Fibroblast of lung (primary cell): ENCODE measurements at places on chromosomes 5 and 9. TPM values are rescaled to one million over a fixed set of nuclear protein-coding genes. Genes with fewer than 3 reads are reported as not detected.

GRCh38 chr9:5577225-5577624 is 51.7 kb upstream of the RIC1 start:
- H3K27me3 ChIP-seq: no peaks in the 10 kb centered on the region
- no peak for DNase-seq
- no peak overlapping the region for H3K27ac ChIP-seq
- no peak overlapping the region for H3K4me3 ChIP-seq
- no peaks in the 10 kb centered on the region for H3K4me1 ChIP-seq
- H3K36me3 ChIP-seq: no peaks in the 10 kb centered on the region

DNA sequence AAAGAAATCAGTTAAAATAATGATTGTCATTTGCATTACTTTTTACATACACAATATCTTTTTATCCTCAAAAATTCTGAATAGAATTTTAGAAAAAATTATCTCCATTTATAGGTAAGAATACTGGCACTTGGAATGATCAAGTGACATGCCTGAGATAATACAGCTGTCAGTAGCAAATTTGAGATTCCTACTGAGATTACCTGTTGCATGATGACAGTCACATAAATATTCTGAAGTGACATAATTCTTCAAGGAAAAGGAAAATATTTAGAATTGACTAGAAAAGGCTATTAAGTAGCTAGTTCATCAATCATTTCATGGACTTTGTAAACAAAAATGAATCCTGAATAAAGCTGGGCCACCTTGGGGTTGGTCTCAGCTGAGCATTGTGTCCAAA is 15.2 kb upstream of the ENC1 start:
- H3K36me3 ChIP-seq: no peaks in the 10 kb centered on the region
- no peak overlapping the region for H3K27ac ChIP-seq
- no peaks in the 10 kb centered on the region for H3K4me1 ChIP-seq
- no peaks in the 10 kb centered on the region for H3K27me3 ChIP-seq

- H3K36me3 ChIP-seq: no peaks in the 10 kb centered on the region
- no peak for DNase-seq
- peaks cover 10% of the 10 kb centered on the region for H3K4me1 ChIP-seq
Observed at GRCh38 chr5:143251946-143252345, 151.5 kb downstream of the NR3C1 start.

DNA sequence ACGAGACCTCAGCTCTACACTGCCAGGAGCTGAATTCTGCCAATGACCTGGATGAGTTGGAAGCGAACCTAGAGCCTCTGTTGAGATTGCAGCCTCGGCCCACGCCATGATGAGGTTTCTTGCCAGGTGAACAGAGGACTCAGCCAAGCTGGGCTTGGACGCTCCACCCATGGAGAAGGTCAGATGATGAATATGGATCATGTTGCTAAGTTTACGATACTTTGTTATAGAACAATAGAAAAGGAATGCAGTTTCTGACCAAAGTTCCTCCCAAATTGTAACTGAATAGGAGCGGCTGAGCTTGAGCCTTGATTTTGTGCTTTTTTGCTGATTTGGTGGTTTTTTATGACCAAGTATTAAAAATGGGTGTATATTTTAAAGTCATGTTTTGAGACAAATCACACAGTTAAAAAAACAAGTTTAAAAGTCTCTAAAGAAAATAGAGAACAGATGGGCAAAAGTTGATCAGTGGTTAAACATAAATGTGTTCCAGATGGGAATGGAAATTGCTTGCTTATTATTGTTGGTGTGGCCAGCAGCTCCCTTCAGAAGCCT is 32.9 kb downstream of the ROPN1L start:
- no peaks in the 10 kb centered on the region for H3K27me3 ChIP-seq
- peaks cover 11% of the 10 kb centered on the region for H3K4me1 ChIP-seq
- DNase-seq: peak; percentile 82
- no peaks in the 10 kb centered on the region for H3K36me3 ChIP-seq

- H3K27ac ChIP-seq: no peak overlapping the region
- no peaks in the 10 kb centered on the region for H3K36me3 ChIP-seq
- no peaks in the 10 kb centered on the region for H3K27me3 ChIP-seq
- DNase-seq: peak; percentile 48
- H3K4me3 ChIP-seq: no peak overlapping the region
Observed at GRCh38 chr5:36444582-36445418, 143.1 kb upstream of the RANBP3L start.

DNA sequence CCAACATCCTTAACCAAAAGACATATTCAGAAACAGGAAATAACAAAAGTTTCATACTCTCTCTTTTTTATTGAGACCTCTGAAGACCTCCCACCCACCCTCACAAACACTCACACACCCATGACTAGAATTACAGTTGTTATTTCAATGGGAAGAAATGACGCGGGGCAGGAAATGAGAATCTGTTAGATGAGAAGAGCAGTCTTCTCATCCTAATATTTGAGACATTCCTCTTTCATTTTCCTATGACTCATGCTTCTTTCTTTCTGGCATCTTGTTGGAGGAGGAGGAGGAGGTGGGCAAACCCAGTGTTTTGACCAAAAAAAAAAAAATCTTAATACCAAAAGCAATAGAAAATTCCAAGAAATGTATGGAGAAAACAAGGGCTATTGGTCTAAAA is 179.5 kb upstream of the TARS1 start:
- peak; percentile 59 for DNase-seq
- no peaks in the 10 kb centered on the region for H3K36me3 ChIP-seq
- no peak overlapping the region for H3K4me3 ChIP-seq
- H3K4me1 ChIP-seq: no peaks in the 10 kb centered on the region

- H3K27ac ChIP-seq: no peak overlapping the region
- H3K4me3 ChIP-seq: no peak overlapping the region
- H3K27me3 ChIP-seq: peaks cover 4% of the 10 kb centered on the region
Observed at GRCh38 chr9:136292591-136293448, 11.1 kb downstream of the CCDC187 start.

- no peak overlapping the region for H3K4me3 ChIP-seq
- no peak overlapping the region for H3K27ac ChIP-seq
- H3K4me1 ChIP-seq: no peaks in the 10 kb centered on the region
- H3K27me3 ChIP-seq: no peaks in the 10 kb centered on the region
- no peaks in the 10 kb centered on the region for H3K36me3 ChIP-seq
Observed at GRCh38 chr5:147887930-147888329, 9.4 kb downstream of the SCGB3A2 start.

GRCh38 chr5:23445573-23445972 is 61.8 kb upstream of the PRDM9 start:
- no peak for DNase-seq
- no peak overlapping the region for H3K27ac ChIP-seq
- no peaks in the 10 kb centered on the region for H3K36me3 ChIP-seq
- H3K4me3 ChIP-seq: no peak overlapping the region
- no peaks in the 10 kb centered on the region for H3K4me1 ChIP-seq

GRCh38 chr5:62649476-62650113 is 71.0 kb downstream of the LRRC70 start:
- DNase-seq: no peak
- no peaks in the 10 kb centered on the region for H3K36me3 ChIP-seq
- no peaks in the 10 kb centered on the region for H3K4me1 ChIP-seq
- H3K27me3 ChIP-seq: no peaks in the 10 kb centered on the region

DNA sequence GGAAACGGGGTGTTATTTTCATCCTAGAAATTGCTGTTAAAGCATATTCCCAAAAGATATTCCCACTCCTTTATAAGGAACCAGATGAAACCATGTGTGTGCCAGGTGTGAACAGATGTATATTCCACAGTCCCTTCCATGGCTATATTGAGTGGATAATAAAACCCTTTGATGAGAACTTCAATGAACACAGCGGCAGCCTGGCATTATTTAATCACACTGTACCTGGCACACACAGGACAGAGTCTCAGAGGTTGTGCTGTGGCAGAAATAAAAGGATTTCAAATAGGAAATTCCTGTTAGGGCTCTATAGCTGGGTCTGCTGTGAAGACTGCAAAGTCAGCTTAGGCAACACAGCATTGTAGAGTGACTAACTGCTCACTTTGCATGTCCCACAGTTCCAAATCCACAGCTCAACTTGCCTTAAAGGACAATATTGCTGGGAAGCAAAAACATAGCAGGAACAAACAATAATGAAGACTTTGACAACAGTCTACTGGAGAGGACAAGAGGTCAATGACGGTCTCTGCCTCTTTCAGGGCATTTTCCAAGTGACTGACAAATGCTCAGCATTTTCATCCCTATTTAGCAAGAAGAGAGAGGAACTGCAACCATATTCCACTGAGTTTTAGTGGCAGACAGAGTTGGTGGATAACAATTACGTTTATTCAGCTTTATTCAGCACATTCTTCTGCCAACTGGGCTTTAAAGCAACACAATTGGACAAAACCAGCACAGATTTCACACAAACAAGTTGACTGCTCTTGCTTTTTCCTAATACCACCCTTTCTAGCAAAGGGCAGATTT is 255.7 kb upstream of the RGMB start:
- H3K4me1 ChIP-seq: no peaks in the 10 kb centered on the region
- no peaks in the 10 kb centered on the region for H3K27me3 ChIP-seq
- DNase-seq: no peak
- no peak overlapping the region for H3K27ac ChIP-seq
- H3K4me3 ChIP-seq: no peak overlapping the region

DNA sequence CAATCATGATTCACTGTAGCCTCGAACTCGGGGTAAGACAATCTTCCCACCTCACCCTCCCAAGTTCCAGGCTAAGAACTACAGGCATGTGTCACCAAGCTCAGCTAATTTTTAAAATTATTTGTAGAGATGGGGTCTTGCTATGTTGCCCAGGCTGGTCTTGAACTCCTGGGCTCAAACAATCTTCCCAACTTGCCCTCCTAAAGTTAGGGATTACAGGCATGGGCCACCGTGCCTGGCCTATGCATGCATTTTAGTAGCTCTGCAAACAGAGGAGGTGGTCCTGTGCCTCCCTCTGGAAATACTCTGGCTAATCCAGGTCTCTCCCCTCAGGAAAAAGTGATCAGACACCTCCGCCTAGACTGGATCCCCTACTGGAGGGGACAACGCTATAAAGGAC is 21.5 kb upstream of the TRIM14 start:
- H3K4me3 ChIP-seq: no peak overlapping the region
- no peak for DNase-seq
- no peaks in the 10 kb centered on the region for H3K36me3 ChIP-seq
- H3K27ac ChIP-seq: no peak overlapping the region

DNA sequence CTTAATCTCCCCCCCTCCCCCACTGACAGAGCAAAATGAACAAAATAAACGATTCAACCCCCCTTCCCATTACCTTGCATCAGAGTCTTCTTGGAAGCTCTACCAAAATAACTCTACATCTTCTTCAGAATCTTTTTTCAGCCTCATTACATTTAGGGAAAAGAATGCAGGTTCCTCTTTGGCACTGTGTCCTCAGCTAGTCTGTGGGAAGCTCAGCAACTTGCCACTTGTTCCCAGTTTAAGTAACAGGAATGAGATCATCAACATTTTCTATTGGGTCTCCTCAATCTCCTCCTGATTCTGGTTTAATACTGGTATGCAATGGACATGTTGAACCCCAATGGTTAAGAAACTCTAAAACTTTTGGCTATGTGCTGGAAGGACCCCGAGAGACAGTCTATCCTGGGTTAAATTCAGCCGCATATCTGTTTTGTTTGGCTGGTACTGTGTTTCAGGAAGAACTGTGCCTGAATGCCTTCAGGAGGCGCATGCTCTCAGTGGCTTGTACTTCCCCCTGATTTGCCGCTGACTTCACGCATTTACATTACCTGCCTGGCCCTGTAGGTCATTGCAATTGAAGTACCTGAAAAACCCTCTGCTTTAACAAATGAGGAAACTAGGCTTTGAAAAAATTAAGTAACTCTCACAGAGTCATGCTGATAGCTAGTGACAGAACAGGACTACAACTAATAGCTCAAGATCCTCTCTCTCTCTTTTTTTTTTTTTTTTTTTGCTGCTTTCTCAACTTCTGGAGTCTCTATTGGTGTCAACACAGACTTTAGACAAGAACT is 78.1 kb upstream of the HMHB1 start:
- H3K36me3 ChIP-seq: no peaks in the 10 kb centered on the region
- DNase-seq: no peak
- H3K27ac ChIP-seq: no peak overlapping the region
- H3K4me3 ChIP-seq: no peak overlapping the region
- H3K27me3 ChIP-seq: no peaks in the 10 kb centered on the region

GRCh38 chr5:177256296-177256695 is 47.2 kb downstream of the RAB24 start:
- peaks cover 2% of the 10 kb centered on the region for H3K36me3 ChIP-seq
- no peaks in the 10 kb centered on the region for H3K4me1 ChIP-seq
- H3K4me3 ChIP-seq: no peak overlapping the region
- H3K27me3 ChIP-seq: no peaks in the 10 kb centered on the region

DNA sequence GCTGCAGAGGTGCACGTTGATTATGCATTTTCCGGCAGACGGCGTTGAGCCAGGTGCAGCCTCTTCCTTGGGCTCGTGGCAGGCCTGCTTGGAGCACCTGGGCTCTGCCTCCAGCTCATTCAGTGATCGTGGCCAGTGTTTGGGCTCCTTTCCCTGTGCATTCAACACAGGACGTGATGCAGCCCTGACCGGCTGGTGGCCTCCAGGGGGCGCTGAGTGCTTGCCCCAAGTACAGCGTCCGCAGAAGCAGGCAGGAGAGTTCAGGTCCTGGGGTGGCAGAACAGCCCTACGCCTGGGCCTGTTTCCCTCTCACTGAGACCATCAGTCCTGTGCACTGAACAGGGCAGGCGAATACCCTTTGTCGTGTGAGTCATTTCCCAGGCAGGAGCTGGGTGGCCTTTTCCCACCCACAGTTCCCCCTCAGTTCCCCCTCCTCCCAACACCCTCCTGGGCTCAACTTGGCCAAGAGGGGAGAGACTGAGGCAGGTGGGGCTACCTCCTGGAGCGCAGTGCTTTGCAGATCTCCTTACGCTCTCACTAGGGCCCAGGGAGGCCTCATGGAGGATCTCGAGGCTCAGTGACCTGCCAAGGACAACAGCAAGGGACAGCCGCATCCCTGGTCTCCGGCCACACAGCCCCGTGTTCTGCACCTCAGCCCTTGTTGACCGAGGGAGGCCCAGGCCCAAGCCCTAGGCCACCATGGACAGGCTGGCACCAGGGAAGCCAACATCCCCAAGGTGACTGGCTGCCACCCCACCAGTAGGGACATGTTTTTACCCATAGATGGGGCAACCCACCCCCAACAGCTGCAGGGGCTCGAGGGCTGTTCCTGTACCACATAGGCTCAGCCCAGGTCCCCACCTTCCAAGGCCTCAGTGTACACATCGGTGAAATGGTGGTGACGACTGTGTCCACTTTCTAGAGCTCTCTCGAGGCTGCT is 52.9 kb downstream of the LRSAM1 start:
- H3K4me3 ChIP-seq: no peak overlapping the region
- DNase-seq: peak; percentile 85
- no peak overlapping the region for H3K27ac ChIP-seq
- peaks cover 61% of the 10 kb centered on the region for H3K36me3 ChIP-seq
- H3K27me3 ChIP-seq: no peaks in the 10 kb centered on the region

Gene SLC6A19
- total RNA-seq: not detected in 2 replicates

Gene VLDLR
- 16.4 and 26.3 TPM in 2 replicates for total RNA-seq

Gene GPR151
- not detected in 2 replicates for total RNA-seq
